Gastrocnemius medialis (tissue), 4 donors: ENCODE measurements at places on chromosomes 6 and 20.

- no peak for DNase-seq
Measured at GRCh38 chr6:147561726-147562125, 53.2 kb downstream of the SAMD5 start.

- DNase-seq, result no peak
Measured at GRCh38 chr6:70274338-70274737, 28.5 kb downstream of the COL9A1 start.

DNA sequence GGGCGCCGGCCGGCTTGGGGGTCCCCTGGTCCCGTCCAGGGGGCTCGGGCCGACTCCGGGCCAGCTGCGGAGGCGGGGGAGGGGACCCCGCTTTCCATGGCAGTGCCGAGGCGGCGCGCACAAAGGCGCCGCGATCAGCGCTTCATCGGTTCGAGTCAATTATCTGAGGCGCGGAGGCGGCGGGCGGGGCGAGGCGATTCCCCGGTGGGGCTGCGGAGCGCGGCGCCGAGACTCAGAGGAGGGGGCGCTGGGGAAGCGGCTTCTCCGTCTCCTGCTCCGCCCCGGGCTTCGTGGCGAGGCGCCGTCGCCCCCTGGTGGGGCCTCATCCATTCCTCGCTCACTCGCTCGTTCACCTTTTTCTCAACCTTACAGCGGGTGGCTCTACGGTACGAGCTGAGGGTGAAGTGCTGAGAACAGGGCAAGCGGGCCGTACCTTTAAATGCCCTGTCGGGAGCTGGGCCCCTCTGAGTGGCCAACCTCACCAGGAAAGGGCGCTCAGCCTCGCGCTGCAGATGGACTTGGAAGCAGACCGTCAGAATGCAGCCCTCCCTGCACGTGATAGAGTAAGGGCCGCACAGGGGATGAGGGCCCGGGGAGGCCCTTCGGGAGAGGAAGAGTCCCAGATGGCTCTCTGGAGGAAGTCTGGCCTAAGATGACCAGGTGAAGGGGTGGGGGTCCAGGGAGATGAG lies 39.9 kb downstream of the SLC52A3 start:
- peak; percentile 5 for DNase-seq

- peak; percentile 21 for DNase-seq
Measured at GRCh38 chr6:93784794-93785693, 365.7 kb upstream of the EPHA7 start.

DNA sequence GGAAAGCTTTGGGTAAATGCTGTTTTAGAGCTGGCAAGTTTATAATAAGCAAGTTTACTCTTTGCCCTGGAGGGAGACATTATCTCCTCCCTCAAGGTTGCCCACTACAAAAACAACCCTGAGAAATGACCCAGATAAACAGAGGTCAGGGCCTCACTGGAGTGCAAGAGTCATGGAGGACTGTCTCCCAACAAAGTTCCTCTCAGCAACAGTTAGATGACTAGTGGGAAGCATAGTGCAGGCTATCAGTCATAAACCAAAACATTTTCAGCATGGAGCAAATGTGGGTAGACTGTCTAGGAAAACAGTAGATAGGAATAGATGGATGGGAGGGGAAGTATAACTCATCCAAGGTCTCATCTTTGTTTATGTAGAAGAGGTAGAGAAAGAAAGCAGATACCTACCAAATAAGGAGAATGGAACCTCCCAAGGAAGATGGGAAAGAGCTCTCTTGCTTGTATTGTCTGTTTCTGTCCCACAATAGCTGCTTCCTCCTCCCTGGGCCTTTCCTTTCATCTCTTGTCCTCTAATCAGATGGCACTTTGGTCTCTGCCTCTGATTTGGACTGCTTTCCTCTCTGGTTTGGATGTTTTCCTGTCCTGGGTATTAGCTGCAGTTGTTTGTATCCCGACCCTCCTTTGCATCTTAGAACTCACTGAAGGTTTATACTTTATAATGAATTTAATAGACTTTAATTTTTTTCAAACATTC lies 95.4 kb downstream of the WASF1 start:
- no peak for DNase-seq

DNA sequence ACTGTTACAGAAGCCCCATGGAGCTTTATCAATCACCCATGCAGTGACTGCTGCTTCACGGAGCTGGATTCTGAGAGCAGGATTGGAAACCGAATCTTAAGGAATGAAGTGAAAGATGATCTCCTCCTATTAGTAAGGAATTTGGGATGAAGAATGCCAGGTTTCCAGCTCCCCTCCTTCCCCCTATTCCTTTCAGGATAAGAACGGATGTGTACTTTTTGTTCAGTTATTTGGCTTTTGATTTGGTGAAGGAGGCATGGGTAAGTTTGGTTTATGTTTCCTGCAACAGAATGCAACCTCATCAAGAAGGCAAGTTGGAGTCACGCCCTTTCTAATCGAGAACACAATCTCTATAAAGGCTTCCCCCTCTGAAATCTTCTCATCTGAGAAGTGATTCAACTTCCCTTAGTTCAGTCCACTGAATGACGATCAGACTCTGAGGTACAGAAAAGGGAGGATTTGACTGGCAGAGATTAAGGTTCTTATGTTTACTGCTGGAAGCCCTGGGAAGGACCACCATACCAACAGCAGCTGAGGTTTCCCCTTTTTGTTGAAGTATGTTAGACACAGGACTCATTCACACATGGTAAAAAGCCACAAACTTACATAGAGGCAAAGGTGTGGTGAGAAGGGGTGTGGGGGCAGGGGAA lies 5.5 kb downstream of the ELMO2 start:
- DNase-seq, result no peak

DNA sequence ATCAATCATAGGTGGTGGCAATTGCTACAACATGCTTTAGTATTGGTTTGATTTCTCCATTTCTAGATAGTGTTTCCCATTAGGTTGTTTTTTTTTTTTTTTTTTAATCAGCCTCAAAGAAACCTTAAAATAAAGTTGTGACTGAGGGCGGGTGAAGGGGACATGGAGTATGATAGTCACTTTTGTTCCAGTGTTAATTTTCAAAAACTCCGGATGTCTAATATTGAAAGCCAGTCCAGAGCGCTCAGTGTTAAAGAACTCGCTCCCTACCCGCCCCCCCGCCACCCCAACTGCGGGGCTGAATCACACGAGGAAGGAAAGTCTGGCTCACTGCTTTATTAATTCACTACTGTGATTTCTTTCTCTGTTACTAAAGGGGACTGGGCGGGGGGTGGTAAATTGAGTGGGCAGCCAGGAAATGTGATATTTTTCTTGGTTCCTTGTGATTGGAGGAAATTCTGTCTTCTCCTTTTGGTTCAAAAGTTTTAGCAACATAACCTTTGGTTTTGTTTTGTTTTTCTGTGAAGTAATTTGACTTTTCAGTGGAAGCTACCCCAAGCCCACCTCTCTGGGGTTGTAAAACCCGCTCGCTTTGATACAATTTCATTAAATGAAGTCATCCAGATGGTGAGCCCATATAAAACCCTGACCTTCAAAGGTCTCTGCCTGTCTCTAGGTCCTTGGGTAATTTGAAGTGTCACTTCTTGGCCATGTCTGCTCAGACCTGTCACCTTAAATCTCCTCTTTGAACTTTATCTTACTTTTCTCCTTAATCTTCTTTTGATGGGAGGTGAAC lies 38.0 kb downstream of the TNFAIP3 start:
- no peak for DNase-seq

DNA sequence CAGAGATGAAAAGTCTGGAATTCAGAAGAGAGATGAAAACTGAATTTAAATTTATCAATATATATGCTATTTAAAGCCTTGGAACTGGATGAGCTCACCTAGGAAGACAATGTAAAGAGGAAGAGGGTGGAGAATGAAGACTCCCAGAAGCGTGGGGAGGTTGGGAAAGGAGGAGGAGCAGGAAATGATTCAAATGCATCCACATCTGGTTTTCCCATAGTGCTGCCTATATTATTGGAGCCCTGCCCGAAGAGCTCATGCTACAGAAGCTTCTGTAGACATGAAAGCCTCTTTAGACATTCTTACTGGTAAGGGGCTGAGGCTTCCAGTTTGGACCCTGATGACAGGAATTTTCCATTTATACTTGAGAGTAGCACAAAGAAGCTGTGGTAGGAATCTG lies 19.2 kb downstream of the PDE7B start:
- no peak for DNase-seq

GRCh38 chr20:35768731-35769664 lies 2.8 kb upstream of the PHF20 start:
- DNase-seq, result peak; percentile 97
